ENCODE measurements at places on chromosomes 6 and 20.

DNA sequence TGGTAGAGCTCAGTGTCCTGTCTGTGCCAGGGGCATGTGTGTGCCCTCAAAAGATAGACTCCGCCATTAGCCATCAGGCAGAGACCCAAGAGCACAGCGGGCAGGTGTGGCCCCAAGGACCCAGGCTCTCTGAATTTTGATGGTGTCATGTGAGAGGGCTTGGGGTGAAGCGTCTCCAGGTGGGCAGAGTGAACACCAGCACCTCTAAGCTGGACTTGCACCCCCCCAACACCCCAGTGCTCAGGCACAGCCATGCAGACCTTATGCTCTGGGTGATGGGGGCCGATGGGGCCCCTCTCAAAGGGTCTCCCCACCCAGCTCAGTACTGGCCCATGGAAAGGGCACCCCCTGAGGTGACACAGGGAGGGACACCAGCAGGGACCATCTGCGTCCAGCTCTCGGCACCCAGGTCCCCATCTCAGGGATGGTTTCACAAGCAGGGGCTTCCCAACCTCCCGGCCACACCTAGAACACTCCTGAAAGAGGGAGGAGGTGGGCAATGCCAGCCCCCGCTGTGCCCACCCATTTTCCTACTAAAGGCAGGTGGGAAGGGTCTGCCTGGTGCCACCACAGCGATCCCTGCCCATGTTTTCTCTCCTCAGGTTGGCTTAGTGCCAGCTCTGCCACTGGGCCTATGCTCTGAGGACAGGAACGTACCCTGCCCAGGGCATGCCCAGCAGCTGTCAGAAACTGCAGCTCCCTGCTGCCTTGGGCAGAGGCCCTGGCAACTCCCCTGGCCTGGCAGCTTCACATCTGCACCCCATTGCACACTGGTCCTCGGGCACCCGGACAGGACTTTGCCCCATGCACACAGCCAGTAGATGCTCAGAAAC is 3.5 kb downstream of the CST7 start:
- no peak for DNase-seq

DNA sequence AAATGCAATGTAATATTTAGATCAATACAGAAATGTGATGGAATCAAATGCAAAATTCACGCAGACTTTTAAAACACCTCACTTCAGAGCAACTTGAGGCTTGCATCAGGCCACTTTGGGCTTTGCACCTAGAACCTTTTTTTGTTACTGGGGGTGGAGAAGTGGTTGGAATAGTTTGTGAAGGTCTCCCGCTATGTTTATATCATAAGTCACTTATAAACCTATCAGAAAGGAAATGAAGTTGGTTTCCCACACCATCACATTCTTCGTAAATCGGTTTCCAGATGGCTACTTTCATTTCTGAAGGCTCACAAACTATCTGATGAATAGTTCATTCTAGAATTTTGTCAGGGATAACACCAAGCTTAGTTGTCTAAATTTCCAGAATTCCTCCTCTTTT is 74.8 kb downstream of the PKHD1 start:
- no peak for DNase-seq

GRCh38 chr6:11179419-11180202 is 52.9 kb downstream of the NEDD9 start:
- no peak for DNase-seq

- DNase-seq = no peak
Measured at GRCh38 chr20:3627476-3627875, 35.7 kb downstream of the GFRA4 start.

DNA sequence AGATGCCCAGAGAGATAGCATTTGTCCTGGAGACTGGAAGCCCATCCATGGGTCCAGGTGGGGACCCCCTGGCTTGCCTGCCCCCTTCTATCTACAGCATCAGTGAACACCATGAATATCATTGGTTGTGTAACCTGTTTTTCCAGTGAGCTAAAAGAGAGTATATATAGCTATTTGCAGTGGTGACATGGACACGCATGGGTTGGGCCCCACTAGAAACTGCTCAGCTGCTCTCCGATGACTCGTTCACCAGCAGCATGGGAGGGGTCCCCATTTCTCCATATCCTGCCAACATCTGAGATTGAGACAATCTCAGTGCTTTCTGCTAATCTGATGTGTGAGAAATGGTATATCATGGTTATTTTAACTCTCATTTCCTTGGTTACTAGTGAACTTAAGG is 4.0 kb upstream of the ZC3H12D start:
- no peak for DNase-seq

DNA sequence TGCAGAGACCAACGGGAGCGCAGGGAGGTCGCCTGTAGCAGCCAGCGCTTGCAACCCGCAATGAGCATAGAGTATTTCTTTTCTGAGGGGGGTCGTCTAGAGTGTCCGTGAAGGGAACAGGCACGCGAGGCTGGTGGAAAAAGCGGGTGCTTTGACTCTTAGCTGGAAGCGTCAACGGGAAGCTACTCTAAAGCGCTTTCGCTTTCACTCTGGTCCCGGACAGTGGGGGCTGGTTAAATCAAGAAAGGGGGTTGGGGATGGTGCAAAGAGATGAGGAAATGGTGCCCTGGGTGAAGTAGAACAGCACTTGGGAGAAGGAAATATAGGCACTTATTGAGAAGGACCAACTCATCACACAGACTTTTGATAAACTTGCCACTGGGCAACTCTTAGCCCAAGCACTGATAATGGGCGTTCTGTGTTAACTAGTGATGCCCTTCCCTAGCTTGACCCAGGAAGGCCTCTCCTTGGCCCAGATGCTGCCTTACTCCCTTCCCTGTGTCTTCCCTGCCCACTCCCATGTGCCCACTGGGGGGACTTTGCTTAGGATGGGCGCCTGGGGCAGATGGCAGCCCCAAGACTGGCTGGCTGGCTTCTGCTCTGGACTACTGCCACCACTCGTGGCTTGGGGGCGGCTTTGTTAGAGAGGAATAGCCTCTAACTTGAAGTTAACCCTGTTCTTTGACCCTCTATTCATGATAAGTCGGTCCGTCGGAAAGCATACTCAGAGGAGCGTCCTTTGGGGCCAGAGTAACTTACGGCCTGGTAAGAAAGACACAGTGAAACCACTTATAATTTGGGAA is 585 bp downstream of the PSMB9 start:
- no peak for DNase-seq

GRCh38 chr6:79518842-79519241 is 18.4 kb downstream of the LCA5 start:
- DNase-seq = no peak

GRCh38 chr6:57283106-57283505 is 34.3 kb upstream of the PRIM2 start:
- no peak for DNase-seq

GRCh38 chr6:122730775-122731386 is 48.6 kb upstream of the FABP7 start:
- no peak for DNase-seq

GRCh38 chr6:36319436-36319762 is 17.3 kb downstream of the BNIP5 start:
- DNase-seq = no peak

DNA sequence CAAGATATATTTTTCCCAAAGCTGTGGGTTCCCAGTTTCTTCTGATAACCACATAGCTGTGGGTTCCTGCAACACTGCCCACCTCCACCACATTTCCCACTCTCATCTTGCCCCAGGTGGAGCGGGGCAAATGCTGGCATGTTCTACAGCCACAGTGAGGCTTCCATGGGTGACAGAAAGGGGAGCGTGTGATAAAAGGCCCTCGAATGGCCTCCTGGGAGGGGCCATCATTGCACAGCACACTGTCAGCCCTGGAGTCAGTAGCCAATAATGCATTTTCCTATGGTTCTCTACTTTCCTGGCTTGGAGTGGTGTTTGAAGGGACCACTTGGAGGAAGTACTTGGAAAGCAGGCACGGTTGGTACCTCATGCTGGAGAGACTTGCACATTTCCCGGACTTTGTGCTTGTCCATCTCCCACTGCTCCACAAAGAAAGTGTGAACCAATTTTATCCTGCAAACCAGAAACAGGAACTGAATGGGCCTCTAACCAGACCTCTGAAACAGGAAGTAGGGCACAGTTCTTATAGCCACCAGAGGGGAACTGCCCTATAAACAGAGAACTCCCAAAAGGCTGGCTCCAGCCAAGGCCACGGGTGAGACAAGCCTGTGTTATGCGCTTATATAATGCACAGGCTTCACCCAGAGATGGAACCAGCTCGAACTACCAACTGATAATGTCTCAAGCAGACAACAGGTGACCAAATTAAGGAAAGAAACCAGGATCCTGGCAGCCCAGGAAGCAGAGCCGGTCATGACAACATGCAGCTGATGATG is 8.6 kb downstream of the MAP3K5 start:
- no peak for DNase-seq

DNA sequence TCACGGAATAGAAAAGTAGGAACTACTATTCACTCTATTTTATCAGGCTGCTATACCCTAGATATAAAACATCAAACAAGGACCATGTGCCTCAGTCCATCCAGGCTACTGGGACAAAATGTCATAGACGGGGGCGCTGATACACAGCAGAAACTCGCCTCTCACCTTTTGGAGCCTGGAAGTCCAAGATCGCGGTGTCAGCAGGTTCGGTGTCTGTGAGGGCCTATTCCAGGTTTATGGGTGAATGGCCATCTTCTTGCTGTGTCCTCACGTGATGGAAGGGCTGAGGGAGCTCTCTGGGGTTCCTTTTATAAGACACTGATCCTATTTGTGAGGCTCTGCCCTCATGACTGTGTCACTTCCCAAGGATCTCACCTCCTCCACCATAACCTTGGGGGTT is 89.5 kb downstream of the DLL1 start:
- no peak for DNase-seq

- no peak for DNase-seq
Measured at GRCh38 chr6:119076173-119076572, 2.3 kb downstream of the FAM184A start.

DNA sequence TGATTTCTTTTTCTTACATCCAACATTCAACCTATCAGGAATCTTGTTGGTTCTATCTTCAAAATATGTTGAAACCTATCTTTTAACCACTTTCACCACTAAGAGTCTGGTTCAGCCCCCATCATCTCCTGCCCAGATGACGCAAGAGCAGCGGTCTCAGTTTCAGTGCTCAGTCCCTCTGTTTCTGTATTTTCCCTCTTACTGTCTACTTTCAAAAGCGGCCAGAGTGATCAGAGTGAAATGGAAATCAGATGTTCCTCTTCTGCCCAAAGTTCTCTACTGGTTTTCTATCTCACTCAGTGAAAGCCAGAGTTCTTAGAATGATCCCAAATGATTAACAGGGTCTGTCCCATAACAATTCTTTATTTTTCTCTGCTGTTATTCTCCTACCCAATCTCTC is 147.9 kb upstream of the PDE7B start:
- DNase-seq = no peak

DNA sequence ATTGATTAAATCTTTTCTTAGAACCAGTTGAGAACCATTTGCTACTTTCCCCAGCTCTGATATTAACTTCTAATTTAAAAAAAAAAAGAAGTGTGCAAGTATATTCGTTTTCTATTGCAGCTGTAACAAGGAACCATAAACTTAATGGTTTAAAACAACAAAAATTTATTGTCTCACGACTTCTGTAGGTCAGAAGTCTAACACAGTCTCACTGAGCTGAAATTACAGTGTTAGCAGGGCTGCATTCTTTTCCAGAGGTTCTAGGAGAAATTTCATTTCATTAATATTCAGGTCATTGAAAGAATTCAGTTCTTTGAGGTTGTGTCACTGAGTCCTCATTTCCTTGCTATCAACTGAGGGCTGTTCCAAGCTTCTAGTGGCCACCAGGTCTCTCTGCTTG is 213.5 kb upstream of the RNF217 start:
- DNase-seq = no peak

- no peak for DNase-seq
Measured at GRCh38 chr20:56893226-56893917, 264.3 kb downstream of the TFAP2C start.

DNA sequence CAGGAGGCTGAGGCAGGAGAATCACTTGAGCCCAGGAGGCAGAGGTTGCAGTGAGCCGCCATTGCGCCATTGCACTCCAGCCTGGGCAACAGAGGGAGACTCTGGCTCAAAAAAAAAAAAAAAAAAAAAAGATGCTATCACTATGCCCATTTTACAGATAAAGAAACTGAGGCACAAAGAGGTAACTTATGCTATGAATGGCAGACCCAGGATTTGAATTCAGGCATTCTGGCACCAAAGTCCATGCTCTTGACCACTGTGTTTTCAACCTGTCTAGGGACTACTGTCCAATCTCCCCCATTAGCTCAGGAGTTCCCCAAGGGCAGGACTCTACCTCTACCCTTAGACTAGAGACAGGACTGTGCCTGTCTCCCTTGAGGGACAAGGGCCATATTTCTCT is 9.1 kb upstream of the MDFI start:
- no peak for DNase-seq

- no peak for DNase-seq
Measured at GRCh38 chr6:25296217-25296905, 17.2 kb downstream of the CARMIL1 start.

Data from T-helper 1 cell (primary cell).